ENCODE measurements at places on chromosomes 3 and 15.

- DNase-seq, result no peak
Measured at GRCh38 chr3:52532517-52532837, 1.2 kb downstream of the NT5DC2 start.

DNA sequence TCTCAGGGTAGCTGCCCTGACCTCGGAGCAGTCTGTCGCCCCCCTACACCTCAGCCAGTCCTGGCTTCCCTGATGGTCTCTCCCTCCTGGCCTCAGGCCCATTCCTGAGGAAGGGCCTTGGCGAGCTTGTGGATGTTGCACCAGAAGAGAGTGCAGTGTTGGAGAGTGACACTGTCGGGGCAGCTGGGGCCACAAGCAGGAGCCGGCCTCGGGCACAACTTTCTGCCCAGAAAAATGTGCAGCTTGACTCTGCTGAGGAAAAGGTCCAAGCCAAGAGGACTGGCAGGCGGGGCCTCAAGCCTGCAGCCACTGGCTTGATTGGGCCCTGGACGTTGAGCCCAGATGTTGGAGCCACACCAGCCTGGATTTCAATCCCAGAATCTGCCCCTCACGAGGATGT, 12.8 kb downstream of the HEMK1 start:
- no peak for DNase-seq

DNA sequence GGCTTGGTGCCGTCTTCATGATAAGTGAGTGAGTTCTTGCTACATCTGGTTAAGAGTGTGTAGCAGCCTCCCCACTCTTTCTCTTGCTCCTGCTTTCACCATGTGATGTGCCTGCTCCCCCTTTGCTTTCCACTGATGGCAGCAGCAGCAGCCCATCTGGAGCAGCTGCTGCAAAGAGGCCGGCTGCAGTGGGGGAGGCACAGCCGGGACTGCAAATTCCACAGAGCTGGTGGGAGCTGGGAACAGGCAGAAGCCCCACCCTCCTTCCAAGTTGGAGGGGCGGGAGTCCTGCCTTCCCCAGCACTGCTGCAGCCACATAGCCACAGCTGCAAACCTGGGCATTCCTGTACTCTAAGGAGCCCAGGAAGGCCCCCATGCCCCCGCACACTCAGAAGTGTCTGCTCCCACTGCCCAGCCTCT, 62.8 kb upstream of the IMPG2 start:
- DNase-seq, result no peak

DNA sequence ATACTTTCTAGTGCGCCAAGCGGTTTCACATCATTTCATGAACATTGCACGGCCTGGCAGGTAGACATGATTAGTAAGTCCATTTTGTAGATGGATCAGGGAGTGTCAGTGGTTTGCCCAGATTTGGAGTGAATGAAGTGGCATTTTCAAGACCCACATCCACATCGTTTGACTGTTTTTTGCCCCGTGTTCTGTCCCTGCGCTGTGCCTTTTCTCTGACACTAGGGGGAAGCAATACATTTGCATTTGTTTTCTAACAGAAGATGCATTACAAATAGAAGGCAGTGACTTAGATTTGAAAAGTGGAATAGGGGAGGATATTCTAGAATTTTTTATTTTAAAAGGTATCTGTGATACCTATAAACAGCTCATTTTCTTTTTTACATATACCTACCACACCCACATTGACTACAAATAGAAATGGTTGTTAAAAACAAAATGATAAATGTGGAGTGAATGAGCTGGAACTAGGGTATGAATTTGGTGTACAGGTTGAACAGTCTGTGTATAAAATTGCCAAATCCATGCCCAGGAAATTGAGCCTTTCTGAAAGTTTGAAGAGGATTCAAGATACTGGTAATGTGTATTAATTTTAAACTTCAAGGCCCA, 98.0 kb downstream of the USP13 start:
- DNase-seq, result no peak

DNA sequence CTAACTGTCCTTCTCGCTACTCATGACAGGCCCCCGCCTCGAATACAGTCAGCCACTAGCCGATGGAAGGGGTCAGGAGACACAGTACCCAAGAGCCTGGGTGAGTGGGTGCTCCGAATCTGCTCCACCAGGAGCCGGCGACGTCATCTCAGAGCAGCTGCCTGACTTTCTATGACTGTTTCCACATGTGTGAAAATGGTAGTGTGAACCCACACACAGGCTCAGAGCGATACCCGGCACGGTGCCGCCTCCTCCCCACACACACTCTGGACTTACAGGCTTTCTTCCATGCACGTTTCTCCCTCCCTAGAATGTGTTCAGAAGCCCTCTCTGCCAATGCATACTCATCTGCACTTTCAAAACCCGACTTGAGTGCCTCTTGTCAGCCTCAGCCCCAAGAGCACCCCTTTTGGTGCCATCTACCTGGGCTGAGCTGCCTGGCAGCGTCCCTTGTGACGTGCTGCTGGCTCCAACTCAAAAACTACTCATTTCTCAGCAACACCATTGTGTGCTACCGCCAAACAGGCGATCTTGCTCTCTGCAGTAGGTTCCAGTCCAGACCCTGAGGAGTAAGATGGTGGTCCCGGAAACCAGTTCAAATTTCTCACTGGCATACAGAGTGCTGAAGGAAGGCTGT, 29.7 kb downstream of the VGLL4 start:
- DNase-seq, result no peak

DNA sequence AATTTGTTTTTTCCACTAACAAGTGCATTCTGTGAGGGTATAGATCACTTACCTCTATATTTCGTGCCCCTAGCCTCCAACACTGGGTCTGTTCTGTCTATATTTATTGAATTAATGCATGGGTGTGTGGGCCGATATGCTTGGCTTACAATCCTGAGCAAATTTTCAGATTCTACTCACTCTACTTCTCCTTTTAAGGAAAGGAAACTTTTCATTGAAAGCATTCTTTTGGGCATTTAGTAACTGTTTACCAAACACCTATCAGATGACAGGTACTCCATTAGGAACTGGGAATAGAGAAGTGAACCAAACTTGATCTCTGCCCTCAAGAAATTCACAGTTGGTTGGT, 60.5 kb downstream of the TLE3 start:
- DNase-seq, result no peak

- no peak for DNase-seq
Measured at GRCh38 chr3:150409125-150409511, 1.0 kb downstream of the TSC22D2 start.

- no peak for DNase-seq
Measured at GRCh38 chr3:197495999-197496745, 59.6 kb downstream of the BDH1 start.
